ENCODE measurements at places on chromosomes 3 and 15.

DNA sequence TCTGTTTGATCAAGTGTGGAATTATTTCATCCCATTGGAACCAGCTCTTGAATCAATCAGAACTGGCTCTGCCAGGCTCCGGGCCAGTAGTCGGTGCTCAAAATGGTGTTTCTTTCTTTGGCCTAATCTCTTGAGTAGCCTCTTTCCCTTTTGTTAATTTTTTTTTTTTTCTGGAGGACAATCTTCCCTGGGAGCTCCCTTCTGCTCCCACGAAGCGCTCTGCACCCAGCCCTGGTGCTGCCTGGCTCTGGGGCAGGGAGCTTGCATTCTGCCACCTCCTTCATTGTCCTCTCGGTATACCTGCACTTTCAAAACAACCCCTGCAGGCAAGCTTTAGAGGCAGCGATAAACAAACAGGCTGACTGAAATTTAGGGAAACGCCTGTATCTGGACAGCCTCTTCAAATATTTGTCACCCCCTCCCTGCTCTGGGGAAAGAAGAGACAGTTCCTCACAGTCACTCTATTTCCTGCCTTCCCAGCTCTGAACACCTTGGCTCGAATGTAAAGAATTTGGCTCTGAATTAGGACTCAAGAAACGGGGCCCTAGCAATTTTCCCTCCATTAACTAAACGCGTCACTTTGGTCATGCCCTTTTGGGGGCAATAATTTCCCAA, 1.1 kb upstream of the THSD4 start:
- DNase-seq: no peak

DNA sequence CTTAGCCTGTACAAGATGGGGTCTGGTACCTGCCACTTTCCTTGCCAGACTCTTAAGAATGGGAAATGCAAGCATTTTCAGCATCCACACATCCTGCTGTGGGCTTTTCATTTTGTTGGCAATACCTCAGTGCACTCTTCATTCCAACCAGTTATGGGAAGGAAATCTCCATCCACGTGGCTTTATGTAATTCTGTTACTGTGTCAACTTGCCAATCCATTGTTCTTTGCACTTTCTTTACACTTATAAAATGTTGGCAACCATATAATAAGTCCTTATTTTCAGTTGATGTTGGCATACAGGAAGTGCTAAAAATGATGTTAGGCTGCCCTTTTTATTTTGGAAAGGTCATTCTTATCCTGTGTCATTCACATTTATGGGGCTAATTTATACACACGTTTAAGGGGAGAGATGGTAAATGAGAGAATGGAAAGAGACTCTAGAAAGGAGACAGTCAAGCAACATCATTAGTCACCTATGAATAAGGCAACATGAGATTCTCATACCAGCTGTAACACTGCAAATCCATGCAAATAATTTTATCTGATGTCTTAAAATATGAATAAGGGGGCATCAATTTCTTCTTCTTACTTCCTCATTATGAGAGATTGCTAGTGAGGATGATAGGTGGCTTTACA, 238.7 kb downstream of the CHST2 start:
- DNase-seq: no peak

DNA sequence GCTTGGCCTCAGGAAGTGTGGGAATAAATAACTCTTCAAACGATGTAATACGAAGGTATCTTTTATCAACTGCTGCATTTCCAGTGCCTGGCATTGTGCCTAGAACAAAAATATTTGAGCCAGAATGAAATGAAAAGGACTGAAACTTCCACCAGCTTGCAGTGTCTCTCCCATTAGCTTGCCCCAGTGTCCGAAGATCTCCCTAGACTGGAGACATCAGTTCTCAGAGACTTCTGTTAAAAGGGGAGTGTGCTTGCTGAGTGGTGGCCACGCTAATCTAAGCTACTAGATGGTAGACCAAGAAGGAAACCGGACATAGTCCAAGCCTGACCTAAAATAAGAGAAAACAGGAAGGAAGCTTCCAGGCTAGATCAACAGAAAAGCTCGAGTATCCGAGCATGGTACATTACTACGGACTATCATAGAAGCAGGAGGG, 28.6 kb downstream of the KCNAB1 start:
- no peak for DNase-seq

DNA sequence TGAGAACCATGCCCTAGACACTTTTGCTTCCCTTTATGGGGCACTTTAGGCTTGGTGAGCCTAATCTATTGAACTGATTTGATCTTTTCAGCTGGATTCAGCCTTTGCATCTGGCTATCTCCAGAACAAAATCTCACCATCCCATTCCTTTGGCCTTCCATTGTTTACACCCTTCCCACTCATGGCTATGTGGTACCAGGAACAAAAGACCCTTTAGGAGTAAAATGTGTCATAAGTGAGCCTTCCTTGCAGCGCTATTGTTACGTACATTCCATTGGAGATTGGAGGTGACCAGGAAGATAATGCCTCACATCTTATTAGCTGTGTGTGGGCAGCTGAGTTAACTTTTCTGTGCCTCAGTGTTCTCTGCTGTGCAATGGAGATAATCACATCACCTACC, 188.4 kb downstream of the SATB1 start:
- DNase-seq: no peak

GRCh38 chr3:139756529-139757103, 78.8 kb upstream of the NMNAT3 start:
- DNase-seq: no peak

DNA sequence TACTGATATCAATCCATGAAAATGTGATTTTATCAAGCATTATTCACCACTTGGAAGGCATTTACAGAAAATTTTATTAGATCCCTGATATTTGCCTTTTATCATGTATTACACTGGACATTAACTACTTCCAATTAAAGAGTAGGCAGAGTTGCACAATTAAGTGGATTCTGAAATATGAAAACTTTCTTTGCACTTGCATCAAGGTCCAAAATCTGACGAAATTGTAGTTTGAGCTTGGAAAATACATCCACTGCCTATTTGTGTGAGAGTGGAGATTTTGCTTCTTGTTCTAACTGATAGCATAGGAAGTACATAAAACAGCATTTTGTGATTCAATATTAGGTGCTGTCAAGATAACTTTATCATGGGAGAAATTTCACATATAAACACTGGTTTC, 49.6 kb upstream of the SLC12A8 start:
- DNase-seq: no peak

DNA sequence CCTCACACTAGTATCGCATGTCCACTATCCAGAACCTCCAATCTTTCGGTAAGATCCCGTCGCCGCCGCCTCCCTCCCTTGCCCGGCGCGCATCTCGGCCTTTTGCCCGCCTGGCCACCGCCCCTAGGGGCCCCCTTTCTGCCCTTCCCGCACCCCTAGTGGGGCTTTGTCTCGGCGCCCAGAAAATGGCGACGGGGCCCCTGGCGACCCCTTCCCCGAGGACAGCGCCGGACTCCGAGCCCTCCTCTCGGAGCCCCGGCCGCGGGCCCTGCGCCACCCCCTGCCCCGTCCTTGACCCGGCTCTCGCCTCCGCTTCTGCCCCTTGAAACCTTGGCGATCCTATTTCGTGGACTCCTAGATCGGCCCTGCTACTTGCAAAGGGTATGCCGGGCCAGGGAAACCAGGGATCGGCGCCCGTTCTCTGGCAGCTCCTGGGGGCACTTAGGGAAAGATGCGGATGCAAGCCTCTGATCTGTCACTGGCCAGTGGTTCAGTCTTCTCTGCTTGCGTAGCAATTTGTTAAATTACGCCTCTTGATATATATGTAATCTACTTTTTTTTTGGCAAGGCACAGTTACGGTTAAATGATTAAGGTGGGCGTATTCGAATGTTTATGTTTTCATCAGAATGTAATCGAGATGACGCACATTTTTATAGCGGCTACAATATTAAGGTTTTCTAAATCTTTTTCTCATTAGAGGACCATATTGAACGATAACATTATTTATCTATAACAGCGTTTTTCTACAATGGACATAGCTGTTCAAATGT, 603 bp downstream of the EIF1B start:
- DNase-seq: peak; percentile 36

GRCh38 chr3:7854266-7854665, 647.4 kb upstream of the LMCD1 start:
- DNase-seq: no peak

GRCh38 chr3:197117114-197117513, 87.5 kb upstream of the MELTF start:
- DNase-seq: no peak

- DNase-seq: no peak
Measured at GRCh38 chr3:50982540-50983325, 308.0 kb downstream of the DOCK3 start.

GRCh38 chr3:108099679-108100428, 9.0 kb upstream of the CD47 start:
- DNase-seq: no peak

GRCh38 chr3:66206806-66207205, 14.0 kb upstream of the SLC25A26 start:
- no peak for DNase-seq

GRCh38 chr15:77387365-77388105, 32.4 kb downstream of the PEAK1 start:
- DNase-seq: no peak

- no peak for DNase-seq
Measured at GRCh38 chr3:81839504-81840094, 78.2 kb upstream of the GBE1 start.

DNA sequence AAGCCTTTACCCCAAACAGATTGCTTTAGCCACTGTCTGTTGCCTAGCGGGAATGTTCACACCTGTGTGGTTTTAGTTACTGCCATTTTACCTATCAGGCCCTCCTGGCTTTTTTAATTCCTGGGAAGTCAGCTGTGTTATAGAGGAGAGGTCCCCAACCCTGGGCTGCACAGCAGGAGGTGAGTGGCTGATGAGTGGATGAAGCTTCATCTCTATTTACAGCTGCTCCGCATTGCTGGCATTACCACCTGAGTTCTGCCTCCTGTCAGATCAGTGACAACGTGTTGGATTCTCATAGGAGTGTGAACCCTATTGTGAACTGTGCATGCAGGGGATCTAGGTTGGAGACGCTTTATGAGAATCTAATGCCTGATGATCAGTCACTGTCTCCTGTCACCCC, 127.0 kb downstream of the MBNL1 start:
- no peak for DNase-seq

GRCh38 chr3:31639828-31640227, 107.1 kb downstream of the STT3B start:
- DNase-seq: no peak

DNA sequence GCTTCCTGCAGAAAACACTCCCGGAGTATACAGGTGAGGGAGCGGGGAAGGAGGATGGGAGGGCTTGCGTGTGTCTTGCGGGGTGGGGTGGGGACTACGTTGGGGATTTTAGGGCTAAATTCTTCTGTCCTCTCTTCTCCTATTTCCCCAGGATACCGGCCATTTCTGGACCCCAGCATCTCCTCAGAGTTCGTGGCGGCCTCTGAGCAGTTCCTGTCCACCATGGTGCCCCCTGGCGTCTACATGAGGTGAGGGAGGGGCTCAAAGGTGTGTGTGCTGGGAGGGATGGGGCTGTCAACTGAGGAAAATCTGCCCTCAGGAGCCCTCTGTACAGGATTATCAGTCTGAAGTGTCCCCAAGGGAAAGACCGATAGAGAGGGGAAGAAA, 6.6 kb downstream of the DUOX1 start:
- no peak for DNase-seq

- DNase-seq: no peak
Measured at GRCh38 chr3:196842567-196843434, 24.9 kb upstream of the SENP5 start.

DNA sequence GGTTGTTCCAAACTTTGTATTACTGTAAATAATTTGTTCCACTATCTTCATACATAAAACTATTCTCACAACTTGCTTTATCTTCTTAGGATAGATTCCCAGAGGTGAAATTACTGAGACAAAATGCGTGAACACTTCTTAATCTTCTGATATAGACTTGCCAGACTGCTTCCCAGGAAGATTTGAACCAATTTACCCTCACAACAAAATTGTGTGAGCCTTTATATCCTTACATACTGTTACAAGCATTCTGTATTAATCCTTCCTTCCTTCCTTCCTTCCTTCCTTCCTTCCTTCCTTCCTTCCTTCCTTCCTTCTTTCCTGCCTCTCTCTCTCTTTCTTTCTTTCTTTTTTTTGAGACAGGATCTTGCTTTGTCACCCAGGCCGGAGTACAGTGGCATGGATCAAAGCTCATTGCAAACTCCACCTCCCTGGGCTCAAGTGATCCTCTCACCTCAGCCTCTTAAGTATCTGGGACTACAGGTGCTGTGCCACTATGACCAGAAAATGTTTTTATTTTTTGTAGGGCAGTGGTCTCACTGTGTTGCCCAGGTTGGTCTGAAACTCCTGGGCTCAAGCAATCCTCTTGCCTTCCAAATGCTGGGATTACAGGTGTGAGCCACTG, 57.1 kb upstream of the SSR3 start:
- DNase-seq: no peak

GRCh38 chr3:141960731-141961130, 84.3 kb downstream of the ATP1B3 start:
- no peak for DNase-seq

- DNase-seq: no peak
Measured at GRCh38 chr3:14534516-14535191, 5.5 kb downstream of the GRIP2 start.

DNA sequence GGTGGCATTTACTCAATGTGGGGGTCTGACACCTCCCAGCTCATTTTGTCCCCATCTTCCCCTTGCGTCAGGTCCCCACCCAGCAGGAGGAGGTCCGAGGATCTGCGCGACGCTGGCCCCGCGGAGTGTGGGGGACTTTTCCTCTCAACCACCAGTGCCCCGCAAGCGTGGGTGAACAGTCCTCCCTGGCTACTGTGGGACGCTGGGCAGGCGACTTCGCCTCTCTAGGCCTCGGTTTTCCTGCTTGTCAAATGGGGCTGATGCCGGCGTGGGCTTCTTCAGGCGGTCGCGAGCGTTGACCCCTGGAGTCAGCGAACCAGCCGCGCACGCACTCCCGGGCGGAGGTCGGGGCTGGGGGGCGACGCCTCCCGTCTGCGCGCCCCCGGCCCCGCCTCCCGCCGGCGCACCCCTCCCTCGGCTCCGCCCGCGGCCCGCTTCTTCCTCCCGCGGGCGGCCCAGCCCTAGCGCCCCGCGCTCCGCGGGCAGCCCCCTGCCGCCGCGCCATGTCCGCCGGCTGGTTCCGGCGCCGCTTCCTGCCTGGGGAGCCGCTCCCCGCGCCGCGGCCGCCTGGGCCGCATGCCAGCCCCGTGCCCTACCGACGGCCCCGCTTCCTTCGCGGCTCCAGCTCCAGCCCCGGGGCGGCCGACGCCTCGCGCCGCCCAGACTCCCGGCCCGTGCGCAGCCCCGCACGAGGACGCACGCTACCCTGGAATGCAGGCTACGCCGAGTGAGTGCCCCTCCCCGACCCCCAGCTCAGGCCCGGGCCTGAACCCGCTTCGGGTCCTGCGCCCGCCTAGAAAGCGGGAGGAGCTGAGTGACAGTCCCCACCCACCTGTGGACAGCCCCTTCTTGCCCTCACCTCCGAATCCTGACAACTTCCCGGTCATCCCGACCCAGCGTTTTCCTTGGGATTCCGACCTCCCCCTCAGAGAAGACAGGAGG, at the start of gene PPM1M:
Gene PPM1M, plus strand, starts transcription at position 438 of the 942 bp plus-strand sequence. Its CDS starts 66 bp downstream, at position 504.
- DNase-seq: peak; percentile 71

- no peak for DNase-seq
Measured at GRCh38 chr3:123341-123740, 73.2 kb upstream of the CHL1 start.

DNA sequence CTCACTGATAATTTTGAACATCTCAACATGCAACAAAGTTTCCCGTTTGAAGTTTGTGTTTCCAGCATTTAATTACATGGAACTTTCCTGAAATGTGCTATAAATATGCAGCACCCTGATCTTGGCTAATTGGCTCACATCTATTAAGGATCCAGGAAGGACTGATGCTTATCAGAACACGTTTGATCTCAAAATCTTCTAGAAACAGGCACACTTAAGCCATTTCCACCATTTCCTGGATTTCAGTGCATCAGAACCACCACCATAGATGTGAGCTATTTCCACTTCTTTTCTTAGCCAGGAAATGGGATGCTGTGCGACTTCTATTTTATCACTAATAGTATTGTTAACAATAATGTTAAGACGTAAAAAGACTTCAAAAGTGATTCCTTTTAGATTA, 228.9 kb downstream of the FEZF2 start:
- no peak for DNase-seq
